Activated T-cell treated with anti-CD3 and anti-CD28 coated beads, Interleukin-2, amount 50 U/mL, for 72 hours (primary cell): ENCODE measurements at places on chromosomes 6 and 20. TPM values are rescaled to one million over a fixed set of nuclear protein-coding genes. Genes with fewer than 3 reads are reported as not detected.

DNA sequence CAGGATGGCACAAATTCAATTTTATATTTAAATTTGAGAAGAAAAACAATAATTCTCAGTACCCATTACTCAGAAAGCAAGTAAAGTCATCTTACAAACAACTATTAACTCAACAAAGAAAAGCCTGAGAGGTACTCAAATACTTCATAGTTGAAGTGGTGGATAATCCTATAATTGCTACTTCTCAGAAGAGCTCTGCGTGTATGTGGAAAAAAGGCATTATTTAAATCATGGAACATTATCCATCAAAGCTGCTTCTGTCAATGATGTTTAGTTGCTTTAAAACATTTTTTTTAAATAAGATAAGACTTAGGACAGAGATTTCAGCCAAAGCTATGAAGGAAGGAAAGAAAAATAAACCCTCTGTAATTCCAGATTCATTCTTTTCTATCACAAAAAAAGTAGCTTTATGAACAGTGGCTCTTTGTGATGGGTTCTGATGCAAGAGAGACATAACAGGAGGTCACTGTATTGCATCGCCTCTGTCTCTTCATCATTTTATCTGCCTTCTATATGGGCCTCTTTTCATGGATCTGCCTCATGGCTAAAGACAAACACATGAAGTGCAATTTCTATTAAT, 367.9 kb upstream of the SLC35B3 start:
- H3K4me3 ChIP-seq: no peak overlapping the region
- no peaks in the 10 kb centered on the region for H3K27me3 ChIP-seq
- DNase-seq: no peak
- H3K27ac ChIP-seq: no peak overlapping the region
- H3K36me3 ChIP-seq: no peaks in the 10 kb centered on the region

The SLC35F1 gene
- 2.3 TPM for total RNA-seq

DNA sequence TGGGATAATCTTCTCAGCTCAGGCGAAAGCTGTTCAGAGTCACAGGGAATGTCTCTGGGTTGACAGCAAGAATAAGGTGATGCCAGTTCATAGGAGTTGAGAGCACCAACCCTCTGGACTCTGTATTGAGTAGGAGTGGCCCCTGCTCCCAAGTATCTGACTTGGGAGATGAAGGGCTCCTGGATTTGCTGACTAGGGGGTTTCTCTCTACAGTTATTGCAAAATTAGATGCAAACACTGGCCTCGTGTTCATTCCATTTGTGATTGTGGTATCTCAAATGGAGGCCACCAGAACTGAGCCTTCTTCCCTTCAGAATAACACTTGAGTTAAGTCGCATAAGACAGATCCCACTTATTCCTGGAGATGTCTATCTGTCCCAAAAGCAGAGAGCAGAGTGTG, 135.7 kb downstream of the PDE7B start:
- DNase-seq: no peak
- H3K4me1 ChIP-seq: no peaks in the 10 kb centered on the region
- no peaks in the 10 kb centered on the region for H3K27me3 ChIP-seq
- H3K27ac ChIP-seq: no peak overlapping the region

GRCh38 chr20:39619271-39619785, 657.2 kb downstream of the DHX35 start:
- H3K4me1 ChIP-seq: no peaks in the 10 kb centered on the region
- DNase-seq: no peak
- H3K4me3 ChIP-seq: no peak overlapping the region

- no peaks in the 10 kb centered on the region for H3K36me3 ChIP-seq
- peaks cover 12% of the 10 kb centered on the region for H3K4me1 ChIP-seq
- H3K27me3 ChIP-seq: peaks cover 4% of the 10 kb centered on the region
- peak overlapping the region; percentile 56 for H3K27ac ChIP-seq
- no peak overlapping the region for H3K4me3 ChIP-seq
Observed at GRCh38 chr6:11155589-11155988, 44.1 kb upstream of the ERVFRD-1 start.

- no peaks in the 10 kb centered on the region for H3K27me3 ChIP-seq
- H3K36me3 ChIP-seq: no peaks in the 10 kb centered on the region
- no peak for DNase-seq
- H3K27ac ChIP-seq: no peak overlapping the region
Observed at GRCh38 chr6:3370361-3371221, 86.3 kb downstream of the SLC22A23 start.

GRCh38 chr6:149834513-149835481, 29.4 kb downstream of the LRP11 start:
- no peak overlapping the region for H3K4me3 ChIP-seq
- no peaks in the 10 kb centered on the region for H3K4me1 ChIP-seq
- H3K27me3 ChIP-seq: peaks cover 5% of the 10 kb centered on the region

DNA sequence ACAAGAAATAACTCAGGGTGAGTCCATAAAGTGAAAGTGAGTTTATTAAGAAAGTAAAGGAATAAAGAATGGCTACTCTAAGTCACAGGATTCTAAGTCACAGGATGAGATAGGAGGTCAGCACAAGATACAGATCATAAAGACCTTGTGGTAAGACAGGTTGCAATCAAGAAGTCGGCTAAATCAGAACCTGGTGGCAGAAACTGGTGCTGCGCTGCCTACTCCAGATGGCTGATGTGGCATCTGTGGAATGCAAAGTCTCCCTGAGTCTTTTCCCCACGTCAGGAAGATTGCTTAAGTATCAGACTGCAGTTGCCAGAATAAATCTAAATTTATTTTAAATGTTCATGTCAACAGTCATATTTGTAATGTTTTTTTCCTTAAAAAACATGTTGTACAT, 10.7 kb upstream of the KCNK15 start:
- H3K27me3 ChIP-seq: no peaks in the 10 kb centered on the region
- no peak overlapping the region for H3K27ac ChIP-seq
- H3K36me3 ChIP-seq: no peaks in the 10 kb centered on the region
- no peak for DNase-seq
- H3K4me3 ChIP-seq: no peak overlapping the region
